MCF 10A (cell line): ENCODE measurements at places on chromosomes 2 and 18.

DNA sequence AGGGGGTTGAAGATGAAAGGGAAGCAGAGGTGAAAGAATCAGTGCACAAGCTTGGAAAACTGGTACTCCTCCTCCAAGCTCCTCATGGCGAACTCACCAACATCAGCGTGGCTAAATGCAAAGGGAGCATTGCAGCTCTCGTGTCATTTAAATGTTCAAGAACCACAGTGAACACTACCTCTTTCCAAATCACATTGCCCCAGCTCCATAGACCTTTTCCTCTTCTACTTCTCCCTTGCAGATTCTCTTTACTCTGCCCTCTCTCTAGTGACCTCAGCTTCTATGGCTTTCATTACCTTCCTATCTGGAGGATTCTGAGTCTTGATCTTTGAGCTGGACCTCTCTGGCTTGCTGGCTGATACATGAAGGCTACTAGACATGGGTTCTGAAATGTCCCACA, 14.3 kb downstream of the EPB41L3 start:
- DNase-seq, result no peak

DNA sequence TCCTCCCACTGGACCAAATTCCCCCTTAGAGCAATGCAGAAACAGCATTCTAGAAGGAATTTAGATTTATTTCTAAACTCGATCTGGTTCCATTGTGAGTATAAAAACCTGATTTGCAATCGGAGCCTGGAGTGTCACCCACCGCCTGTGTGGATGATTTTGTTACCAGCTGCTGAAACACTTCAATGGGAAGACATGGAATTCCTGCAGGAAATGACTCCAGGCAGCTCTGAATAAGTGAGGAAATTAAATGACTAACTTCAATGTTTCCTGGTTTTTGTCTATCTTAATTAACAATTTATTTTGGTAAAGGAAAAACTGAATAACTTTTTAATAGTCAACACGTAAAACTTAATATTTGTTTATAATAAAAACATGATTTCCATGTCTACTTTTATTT, 19.3 kb downstream of the CTAGE1 start:
- no peak for DNase-seq

DNA sequence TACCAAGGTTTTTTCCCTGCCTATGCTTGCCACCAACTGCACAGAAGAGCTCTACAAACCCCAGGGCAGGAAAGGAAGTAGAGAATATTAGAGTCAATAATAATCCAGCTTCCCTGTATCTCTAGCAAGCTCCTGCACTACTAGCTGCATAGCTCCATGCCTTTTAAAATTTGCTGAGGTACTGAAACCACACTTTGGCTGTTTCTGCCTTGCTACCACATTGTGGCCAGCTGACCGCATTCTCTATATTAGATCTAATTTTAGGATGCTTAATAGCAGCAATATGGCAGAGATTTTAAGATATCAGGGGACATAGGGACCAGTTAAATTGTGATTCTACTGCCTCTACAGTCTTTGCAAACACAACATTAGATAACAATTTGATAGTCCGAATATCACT, 534.6 kb downstream of the MBD2 start:
- DNase-seq, result no peak

DNA sequence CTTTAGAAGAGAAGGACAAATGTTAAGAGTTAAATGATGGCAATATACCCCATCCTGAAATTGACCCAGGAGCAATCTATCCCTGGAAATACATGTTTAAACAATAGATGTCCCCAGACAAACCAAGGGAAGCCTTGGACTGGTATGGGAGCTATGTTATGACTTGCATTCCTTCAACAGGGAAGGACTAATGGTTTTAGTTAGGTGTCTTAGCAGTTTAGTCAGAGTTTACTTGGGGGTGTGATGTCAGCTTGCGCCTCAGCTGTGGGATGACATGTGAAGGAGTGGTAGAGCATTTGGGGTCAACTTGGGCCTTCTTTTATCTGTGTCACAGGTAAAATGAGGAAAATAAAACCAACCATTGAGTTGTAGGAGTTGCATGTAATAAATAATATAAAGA, 36.8 kb downstream of the SPC25 start:
- DNase-seq, result no peak

- DNase-seq, result peak; percentile 27
These were observed 17.2 kb downstream of the THOC1 start for GRCh38 chr18:250685-251084.

GRCh38 chr2:46876741-46877384, 38.7 kb downstream of the MCFD2 start:
- DNase-seq, result peak; percentile 84

- no peak for DNase-seq
These were observed 828.4 kb upstream of the VRK2 start for GRCh38 chr2:57218206-57218605.

- DNase-seq, result no peak
These were observed 40.5 kb downstream of the HS6ST1 start for GRCh38 chr2:128277961-128278681.

DNA sequence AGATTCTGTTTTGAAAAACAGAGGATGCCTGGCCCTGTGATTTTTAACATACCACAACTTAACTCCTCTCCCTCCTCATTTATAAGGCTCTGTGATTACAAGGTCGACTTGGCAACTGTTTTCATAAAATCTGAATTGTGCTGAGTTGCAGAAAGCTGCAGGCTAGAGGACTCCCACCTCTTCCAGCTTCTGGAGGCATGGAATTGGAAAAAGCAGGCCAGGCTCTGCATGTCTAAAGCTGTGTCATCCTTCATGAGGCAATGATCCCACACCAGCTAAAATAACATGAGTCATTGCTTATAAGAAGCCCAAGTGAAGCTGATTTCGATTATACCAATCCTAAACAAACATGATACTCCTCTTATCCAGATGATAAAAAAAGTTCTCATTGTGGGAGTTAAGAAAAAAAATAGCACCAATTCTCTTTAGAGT, 11.7 kb downstream of the ARHGAP28 start:
- DNase-seq, result peak; percentile 94

DNA sequence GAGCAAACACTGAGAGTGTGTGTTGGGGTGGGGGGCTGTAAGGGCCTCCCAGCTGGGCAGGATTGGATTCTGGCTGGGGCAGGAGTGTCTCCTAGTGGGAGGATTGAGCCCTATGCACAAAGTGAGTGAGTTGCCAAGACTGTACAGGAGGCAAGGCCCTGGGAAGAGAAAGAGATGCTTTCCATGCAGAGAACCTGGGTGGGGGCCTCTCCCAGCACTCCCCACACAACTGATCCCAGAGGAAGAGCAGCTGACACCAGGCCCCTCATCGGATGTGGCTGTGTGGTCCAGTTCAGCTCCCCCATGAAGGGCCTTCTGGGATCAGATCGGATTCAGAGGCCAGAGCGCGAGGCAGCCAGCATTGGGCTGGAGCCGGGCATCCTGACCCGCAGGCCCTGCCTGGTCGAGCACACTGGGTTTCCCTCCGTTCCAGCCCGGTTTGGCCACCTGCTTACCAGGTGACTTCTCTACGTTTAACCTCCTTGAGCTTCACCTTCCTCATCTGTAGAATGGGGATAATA, 49.4 kb upstream of the FAHD2A start:
- no peak for DNase-seq

- peak; percentile 17 for DNase-seq
These were observed 18.5 kb downstream of the NFE2L2 start for GRCh38 chr2:177246000-177246399.

DNA sequence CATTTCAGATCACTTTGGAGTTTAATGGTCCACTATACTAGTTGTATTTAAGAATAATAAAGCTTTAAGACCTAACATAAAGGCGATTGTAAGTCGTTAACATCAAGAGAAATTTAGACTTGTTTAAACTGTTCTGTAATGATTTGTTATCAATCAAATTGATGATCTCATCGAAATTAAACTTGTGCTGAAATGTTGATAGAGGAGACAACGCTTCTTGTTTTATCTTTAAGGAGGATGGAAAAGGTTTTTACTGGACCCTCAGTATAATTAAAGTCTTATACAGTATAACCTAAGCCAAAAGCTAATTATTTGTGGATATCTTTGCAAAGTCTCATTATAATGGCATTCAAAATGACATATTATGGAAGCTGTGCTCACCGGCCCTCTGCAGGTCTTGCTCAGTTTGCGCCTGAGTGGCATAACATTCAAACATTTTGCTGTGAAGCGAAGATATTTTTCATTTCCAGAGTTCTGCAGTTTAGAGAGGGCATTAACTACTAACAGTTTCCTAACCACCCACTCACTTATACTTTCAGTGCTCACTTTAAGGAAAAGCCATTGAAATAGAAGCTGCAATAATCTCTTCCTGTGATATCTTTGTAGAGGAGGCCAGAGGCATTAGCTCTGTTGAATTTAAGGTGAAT, 1.4 kb upstream of the SERTAD2 start:
- DNase-seq, result no peak

GRCh38 chr18:24548583-24548982, 88.1 kb downstream of the HRH4 start:
- DNase-seq, result no peak

GRCh38 chr18:9802175-9803062, 83.4 kb upstream of the TXNDC2 start:
- DNase-seq, result no peak

- peak; percentile 81 for DNase-seq
These were observed 11.9 kb upstream of the AGFG1 start for GRCh38 chr2:227460070-227460485.

GRCh38 chr18:45723567-45724355, at the start of gene SLC14A1:
TSS of gene SLC14A1 (plus strand) at chr18:45724181. CDS start at chr18:45730321, 6,140 bp downstream.
- no peak for DNase-seq

DNA sequence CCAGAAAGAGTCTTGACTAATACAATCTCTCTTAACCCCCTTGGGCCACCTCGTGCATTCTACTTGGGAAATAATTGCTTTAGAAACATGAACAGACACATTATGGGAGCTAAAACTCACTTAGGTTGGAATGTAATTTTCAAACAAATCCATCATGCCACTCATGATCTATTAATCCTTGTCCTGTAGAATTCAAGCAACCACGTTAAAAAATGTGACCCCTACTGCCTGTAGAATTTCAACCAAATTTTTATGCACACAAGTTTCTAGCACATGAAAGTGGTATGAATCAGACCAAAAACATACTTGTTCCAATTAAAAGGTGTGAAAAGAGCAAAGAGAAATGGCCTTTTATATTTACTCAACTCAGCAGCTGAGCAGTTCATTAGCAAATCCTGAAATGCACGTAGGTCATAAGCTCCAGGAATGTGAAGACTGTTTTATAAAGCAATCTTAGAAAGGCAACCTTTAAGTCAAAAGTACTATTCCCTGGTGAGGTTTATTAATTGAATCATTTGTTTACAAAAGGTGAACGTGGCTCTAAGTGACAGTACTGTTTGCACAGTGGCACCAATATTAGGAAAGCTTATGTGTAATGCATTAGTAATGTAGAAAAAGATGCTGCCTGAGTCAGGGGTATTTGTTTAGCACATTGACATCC, 459.4 kb upstream of the UBE2E3 start:
- peak; percentile 27 for DNase-seq

DNA sequence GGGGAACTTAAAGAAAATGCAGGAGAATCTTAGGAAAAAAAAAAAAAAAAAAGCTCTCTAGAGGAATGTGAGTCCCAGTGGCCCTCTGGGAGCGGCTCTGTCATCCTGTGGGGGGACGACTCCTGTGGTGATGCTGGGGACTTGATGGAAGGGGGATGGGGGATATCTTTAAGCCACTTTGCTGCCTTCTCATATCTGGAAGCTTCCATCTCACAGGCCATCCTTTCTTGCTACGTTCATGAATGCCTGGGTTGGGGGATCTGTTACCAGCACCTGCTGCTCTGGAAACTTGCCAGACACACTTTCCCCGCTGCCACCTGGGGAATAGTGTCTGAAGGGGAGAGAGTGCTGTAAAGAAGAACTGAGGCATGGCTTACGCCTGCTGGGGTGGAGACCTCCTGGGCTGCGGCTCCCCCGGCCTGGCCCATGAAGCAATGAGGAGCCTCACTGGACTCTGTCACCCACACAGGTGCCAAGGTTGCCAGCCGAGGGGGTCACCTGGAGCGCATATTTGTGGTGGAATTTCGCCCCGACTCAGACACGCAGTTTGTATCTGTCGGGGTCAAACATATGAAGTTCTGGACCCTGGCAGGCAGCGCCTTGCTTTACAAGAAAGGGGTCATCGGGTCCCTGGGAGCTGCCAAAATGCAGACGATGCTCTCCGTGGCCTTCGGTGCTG, 92.8 kb downstream of the RTN4 start:
- DNase-seq, result no peak

- peak; percentile 19 for DNase-seq
These were observed 602 bp upstream of the VWC2L start for GRCh38 chr2:214410128-214410775.

- DNase-seq, result no peak
These were observed 191.3 kb downstream of the MYO1B start for GRCh38 chr2:191436368-191437055.

- DNase-seq, result no peak
These were observed 1.3 kb upstream of the AKAIN1 start for GRCh38 chr18:5198311-5198710.

DNA sequence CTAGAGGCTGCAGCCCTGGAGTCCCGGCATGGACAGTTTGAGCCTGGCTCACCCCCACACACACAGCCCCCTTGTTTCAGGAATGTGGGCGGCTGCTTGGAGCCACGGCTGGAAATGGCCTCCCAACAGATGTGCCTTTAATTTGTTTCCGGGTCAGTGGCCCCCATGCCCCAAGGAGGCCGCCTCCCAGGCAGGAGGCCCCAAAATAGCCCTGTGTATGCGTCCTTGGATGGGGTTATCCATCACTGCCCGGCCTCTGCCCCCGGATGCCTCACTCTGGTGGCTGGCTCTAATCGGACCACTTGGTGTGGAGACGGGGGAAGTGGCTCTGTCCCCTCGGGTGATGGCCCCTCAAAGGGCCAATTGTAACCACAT, 151.9 kb upstream of the MYCN start:
- no peak for DNase-seq

DNA sequence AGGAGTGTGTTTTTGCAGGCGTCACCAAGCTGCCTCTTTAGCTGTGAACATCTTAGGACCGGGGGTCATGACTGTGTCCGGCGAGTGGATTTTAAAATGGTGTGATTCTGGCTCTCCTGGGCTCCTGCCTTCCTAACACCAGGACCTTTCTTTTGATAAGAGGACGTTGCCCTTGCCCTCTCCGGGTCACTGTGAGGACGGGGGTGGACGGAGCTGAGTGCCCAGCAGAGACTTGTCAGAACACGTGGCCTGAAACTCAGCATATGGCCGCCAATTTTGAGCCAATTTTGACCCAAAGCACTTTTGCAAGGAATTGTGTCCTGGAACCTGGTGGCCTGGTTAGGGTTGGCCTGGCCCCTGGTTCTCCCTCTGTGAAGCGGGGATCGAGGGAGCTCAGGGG, 40.2 kb downstream of the RTP5 start:
- DNase-seq, result no peak

- DNase-seq, result no peak
These were observed 432.4 kb downstream of the DCDC2C start for GRCh38 chr2:4135765-4136164.

- DNase-seq, result no peak
These were observed 42.1 kb upstream of the ITSN2 start for GRCh38 chr2:24402242-24403097.
